ENCODE measurements at places on chromosomes 3 and 15.

DNA sequence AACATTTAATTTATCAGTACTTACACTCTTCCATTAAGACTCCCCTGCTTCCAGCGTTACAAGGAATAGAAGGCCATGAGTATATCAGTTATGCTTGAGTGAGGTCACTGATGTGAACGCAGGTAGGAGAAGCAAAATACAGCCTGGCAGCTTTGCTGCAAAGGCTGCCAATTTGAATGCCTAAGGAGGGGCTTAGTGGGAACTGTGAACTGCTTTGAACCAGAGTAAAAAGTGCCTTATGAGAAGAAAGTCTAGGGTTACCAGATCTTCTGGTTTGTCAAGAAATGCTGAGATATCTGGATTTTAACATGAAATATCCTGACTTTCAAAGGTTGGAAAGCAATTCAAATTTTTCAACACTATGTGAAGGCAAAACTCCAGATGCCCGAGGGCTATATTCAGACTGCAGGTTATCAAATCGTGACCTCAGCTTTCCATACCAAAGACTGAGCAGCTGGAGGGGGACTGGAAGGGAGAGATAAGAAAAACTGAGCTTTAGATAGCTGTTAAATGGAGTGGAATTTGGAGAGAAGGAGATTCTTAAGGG is 446.3 kb upstream of the NECTIN3 start:
- no peak for DNase-seq

DNA sequence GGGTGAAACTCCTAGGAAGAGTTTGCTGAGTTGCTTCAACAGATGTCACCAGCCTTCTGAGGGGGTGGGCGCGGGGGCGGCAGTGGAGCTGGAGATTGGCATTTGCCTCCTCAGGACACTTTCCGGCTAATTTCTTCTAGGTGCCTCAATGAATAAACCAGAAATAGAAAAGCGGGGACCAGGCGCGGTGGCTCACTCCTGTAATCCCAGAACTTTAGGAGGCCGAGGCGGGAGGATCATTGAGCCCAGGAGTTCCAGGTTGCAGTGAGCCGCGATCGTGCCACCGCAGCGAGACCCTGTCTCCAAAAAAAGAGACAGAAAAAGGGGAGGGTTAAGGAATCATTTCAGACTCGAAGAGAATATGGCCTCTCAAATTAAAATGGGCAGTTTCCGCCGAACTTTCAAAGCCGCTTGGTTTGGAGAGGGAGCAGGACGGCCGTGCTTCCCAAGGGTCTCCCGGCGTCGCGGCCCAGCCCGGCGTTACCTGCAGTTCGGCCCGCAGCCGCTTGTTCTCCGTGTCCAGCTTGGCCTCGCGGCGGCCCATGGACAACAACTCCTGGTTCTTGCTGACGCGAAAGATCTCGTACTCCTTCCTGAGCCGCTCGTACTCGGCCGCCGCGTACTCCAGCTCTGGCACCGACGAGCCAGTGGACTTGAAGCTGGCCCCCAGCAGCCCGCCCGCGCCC is 587 bp downstream of the NPHP3 start:
- peak; percentile 60 for DNase-seq

DNA sequence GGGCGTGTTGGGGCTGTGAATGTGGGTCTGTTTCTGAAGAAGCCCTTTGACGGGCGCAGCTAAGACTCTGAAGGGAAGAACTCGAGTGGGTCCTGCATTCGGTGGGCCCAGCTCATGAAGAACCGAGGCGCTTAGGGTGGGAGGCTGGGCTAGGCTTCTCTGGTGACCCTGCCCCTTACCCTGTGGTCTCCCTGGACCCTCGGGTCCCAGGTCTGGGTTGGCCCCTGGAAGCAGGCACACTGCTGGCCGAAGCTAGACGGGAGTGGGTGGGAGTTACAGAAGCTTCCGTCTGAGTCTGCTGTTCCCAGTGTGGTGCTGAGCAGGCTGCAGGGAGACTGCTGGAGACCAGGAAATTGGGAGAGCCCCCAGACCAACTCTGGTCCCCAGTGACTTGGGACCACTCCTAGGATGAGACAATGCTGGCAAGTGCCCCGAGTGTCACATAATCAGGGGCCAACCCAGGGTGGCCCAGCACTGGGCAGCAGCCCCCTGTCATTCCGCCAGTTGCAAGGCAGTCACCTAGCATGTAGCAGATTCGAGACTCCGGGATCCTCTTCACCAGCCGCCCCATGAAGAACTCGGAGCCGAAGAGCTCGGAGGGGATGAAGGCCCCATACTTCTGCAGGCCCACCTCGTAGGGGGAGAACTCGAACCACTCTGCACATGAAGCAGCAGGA is 16.7 kb upstream of the EHD4 start:
- no peak for DNase-seq

GRCh38 chr15:86942285-86942684 is 862.6 kb downstream of the AGBL1 start:
- no peak for DNase-seq

- DNase-seq = peak; percentile 25
These were observed 458.3 kb downstream of the MFSD1 start for GRCh38 chr3:159260049-159260662.

GRCh38 chr15:25415217-25415616 is 23.6 kb downstream of the UBE3A start:
- no peak for DNase-seq

DNA sequence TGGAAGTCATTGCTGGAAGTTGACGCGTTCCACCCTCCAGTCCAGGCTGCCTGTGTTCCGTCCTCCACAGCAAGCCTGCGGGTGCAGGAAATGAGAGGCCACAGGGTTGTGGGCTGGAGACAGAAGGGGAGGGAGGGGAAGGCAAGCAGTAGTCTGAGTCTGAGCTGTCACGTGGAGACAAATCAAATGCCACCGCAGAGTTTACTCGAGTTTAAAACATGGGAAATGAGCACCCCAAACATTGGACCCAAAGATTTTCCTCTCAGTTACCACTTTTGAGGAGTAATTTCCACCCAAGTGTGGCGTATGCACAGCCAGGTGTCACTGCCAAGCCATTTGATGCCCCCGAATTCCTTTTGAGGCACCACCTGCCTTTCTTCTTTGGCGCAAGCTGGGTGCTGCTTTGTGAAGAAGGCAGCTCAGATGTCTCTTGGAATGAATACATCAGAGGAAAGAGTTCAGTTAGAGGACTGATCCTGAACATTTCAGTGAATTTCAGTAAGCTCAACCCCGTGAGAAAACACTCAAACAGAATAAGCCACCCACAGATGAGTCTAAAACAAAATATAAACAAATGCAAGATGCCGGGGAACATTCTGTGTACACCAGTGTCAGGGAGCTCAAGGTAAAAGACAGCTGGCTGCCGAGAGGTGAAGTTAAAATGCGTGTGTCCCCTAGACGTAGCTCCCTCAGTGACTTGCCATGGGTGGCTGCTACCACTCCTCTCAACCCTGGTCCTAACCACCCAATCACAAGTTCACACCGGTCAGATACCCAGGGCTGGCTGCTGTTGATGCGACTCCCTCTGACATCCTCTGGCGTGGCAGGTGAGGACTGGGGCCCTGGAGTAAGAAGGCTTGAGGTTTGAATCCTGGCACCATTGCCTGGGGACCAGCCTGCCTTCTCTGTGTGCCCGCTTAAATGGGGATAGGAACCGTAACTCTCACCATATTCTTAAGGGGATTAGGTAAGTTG is 203.8 kb downstream of the UACA start:
- DNase-seq = no peak

DNA sequence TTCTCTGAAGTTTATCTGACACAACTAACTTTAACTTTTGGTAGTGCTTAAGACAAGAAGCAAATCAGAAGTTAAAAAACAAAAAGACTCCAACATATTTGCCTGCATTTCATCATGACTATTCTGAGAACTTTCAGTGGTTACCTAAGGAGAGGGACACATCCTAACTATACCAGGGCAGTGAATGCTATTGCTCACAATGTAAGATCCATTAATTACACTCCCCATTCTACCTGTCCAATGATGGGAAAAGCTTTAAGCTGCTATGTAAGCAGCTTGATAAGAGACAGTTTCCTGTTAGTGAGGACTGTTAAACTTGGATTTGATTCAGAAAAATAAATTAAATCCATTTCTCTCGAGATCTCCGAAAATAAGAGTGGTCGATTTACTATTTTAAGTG is 37.5 kb downstream of the SERPINI1 start:
- no peak for DNase-seq

Measured in progenitor cell of endocrine pancreas (in vitro differentiated cells).